Cardiac muscle cell (in vitro differentiated cells and primary cell): ENCODE measurements at places on chromosomes 12 and 14.

DNA sequence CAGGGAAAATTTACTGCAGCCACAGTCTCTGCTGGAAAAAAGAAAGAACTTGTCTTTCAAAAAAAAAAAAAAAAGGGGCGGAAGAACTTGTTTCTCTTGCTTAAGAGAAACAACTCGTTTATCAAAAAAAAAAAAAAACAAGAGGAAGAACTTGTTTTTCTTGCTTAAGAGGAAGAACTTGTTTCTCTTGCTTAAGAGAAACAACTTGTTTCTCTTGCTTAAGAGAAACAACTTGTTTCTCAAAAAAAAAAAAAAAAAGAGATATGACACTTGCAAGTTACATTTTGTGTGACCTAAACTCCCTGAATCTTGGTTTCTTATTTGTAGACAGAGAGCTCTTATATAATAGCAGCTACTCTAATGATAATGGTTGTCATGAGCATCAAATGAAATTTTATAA, 44.7 kb upstream of the USP15 start:
- no peak for DNase-seq

DNA sequence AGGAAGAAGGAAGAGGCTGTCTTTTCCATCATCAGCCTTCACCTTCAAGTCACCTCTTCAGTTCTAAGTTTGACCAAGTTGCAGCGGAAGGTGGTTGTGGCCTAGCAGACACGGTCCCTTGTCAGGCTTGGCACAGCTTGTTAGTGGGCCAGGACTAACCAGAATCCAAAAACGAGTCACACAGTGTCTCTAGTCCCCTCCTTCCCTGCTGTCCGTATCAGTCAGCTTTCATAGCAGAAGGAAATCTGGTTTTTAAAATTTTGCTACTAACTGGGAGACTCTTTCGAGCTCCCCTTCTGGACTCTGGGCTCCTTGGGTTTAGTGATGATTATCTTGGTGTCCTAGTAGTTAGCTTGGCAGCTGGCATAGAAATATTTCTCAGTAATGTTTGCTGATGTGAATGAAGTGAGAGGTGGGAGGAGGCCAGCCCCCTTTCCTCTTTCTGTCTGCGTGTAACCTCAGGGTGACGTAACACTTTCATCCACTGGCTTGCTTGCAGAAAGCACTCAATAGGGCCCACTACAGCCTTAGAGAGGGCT, 3.8 kb downstream of the ETV6 start:
- DNase-seq = peak; percentile 54

- DNase-seq = no peak
Observed at GRCh38 chr12:19964549-19964948, 403.8 kb upstream of the PDE3A start.

DNA sequence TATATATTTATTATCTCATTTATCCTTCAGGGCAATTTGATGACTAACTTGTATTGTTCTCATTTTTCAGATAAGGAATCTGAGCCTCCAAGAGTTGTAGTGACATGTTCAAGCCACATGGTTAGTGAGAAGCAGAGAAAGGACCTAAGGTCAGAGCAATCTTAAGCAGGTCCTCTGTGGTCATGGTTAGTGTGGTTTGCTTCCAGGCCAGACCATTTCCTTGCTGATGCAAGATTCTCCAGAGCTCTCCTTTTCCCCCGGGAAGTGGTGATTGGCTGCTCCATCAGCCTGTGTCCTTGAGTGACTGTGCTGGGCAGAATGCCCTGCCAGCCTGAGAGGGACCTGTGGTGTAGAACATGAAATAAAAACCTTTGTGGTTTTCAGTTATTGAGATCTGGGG, 141.3 kb downstream of the KTN1 start:
- DNase-seq = no peak

DNA sequence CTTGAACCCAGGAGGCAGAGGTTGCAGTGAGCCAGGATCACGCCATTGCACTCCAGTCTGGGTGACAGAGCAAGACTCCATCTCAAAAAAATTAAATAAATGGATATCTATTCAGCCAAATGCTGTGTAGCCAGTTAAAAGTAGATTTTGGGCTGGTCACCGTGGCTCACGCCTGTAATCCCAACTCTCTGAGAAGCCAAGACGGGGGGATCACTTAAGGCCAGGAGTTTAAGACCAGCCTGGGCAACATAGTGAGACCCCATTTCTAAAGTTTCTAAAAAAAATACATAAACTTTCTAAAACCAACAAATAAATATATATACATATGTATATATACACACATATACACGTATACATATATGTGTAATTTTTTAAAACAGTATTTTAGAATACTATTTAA, 188.8 kb downstream of the FBXL14 start:
- DNase-seq = no peak

DNA sequence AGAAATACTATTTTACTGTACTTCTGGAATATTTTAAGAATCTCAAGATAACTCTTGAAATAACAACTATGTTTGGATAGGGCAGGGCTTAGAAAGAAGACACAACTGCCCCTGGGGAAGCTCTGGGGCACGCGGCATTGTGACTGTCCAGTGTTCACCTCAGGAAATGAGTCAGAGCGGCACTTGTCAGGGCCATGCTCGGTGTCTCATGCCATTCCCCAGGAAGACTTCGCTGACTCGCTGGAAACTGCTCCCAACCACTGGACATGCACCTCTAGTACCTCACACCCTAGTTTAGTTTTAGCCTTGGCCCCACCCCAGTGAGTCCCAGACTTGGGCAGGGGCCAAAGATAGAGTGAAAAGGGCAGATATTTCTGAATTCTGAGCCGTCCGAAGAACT, 192.0 kb downstream of the TTC7B start:
- DNase-seq = no peak

- DNase-seq = no peak
Observed at GRCh38 chr14:64760916-64761315, 56.7 kb downstream of the PLEKHG3 start.
